ENCODE measurements at places on chromosomes 12 and 14. TPM values are rescaled to one million over a fixed set of nuclear protein-coding genes. Genes with fewer than 3 reads are reported as not detected.

- DNase-seq: no peak
Measured at GRCh38 chr12:27185234-27186021, 58.7 kb upstream of the STK38L start.

DNA sequence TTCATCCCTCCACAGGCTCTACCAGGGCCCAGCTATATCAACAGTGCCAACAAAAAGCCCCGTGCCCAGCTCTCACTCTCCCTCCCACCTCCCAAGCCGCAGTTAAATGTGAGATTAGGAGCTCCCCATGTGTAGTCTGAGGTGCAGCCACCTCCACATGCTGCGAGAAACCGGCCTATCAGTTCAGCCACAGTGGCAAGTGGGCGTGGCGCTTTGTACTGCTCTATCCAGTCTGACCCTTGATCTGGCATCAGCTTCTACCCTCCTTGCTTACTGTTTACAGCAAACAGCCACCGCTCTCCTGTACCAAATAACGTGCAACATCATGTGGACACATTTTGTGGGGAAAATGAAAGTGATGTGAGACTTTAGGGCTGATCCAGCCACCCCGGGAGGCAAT lies 1.7 kb downstream of the PLEK2 start:
- DNase-seq: no peak

DNA sequence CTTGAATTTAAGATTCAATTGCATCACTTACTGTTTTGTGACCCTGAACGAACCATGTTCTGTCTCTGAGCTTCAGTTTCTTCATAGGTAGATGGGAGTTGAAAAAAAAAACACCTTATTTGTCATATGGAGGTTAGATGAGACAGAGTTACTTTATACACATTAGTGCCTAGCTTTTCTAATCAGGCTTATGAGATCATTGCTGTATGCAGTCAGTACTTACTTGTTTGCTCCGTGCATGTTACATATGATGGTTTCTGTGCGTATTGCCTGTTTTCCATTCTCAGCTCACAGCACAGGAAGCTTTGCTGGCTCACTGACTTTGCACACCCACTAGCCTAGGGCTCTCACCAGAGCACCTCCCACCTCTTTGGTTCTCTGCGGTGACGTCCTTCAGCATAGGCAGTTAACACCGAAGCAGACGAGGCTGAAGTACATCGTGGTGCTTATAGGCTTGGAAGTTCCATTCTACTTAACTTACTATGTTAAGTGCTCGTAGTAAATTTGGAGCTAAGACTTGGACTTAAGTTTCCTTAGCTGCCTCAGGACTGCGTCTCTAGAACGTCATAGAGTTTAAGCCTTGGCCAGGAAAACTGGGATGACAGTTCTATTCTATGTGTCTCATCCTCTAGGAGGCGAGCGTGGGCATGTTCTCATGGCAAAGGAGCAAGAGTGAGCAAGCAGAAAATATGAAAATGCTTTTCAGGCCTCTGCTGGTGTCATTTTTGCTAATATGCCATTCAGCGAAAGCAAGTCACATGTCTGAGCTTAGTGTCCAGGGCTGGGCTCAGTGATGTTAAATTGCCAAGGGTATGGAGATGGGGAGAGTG lies 57.3 kb downstream of the NRXN3 start:
- DNase-seq: no peak

- DNase-seq: no peak
Measured at GRCh38 chr14:20413744-20414082, 412 bp upstream of the TEP1 start.

GRCh38 chr14:59634617-59635016 lies 58.0 kb upstream of the CCDC175 start:
- no peak for DNase-seq

- no peak for DNase-seq
Measured at GRCh38 chr14:105050551-105050897, 14.7 kb downstream of the GPR132 start.

DNA sequence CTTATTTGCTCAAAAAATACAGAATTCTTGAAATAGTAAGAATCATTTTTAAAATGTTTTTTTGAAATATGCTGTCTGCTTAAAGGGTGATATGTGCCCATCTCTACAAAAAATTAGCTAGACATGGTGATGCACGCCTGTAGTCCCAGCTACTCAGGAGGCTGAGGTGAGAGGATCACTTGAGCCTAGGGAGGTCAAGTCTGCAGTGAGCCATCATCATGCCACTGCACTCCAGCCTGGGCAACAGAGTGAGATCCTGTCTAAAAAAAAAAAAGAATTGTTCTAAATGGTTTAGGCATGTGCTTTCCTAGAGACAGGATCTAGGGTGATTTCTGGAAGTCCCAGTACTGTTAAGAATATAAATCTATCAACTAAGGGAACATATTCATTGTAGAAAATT lies 75.6 kb upstream of the HECTD1 start:
- DNase-seq: no peak

GRCh38 chr14:20631880-20632389 lies 9.6 kb downstream of the OR6S1 start:
- no peak for DNase-seq

DNA sequence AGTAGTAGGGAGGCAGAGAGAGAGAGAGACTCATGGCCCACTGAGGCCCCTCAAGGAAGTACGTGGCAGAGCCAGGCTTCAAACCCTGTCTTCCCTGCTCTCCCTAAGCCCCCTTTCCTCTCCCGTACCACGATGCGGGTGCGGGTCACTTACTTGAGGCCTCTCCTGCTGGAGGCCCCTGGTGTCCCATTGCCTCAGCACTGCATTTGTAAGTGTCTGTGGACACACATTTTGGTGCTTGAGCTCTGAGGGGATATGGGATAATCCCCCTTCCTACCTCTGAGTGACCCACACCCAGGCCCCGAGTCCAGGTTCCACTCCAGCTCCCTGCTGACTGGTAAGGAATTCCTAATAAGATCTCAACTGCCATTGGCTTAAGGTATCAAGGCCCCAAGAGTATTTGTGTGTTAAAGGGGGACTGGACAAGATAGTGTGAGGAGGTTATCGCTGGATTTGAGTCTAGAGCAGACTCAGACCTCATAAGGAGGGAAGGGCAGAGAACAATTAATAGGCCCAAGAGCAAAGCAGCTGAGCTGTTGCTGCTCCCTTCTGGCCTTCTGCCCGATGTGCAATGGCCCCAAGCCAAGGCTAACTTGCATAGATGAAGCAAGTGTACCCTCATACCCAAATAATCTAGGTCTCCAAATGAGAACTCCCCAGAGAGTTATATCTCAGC lies 71.9 kb downstream of the CRACR2A start:
- no peak for DNase-seq

DNA sequence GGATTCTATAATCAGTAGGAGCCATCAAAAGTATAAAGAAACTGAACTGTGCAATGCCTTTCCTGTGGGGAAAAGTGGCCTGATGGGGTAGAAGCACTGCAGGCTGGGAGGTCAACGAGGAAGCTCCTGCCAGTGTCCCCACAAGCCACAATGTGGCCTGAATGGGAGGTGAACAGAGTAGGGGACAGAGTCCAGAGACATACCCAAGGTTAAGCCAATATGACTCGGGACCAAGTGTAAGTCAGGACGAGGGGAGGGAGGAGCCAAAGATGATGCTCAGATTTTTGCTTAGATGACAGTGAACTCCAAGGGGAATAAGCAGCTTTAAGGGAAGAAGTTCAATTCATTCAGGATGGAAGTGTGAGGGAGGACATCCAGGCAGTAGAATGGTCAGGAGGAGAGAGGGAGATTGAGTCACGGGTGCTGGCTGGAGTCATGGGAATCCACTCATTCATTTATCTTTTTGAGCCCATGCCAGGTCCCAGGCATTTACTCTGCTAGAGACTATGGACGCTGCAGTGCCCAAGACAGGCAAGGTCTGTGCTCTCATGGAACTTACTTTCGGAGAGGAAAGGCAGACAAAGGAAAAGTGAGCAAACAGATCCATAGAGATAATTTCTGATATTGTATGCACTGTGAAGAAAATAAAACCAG lies 29.1 kb downstream of the DPF3 start:
- DNase-seq: no peak

GRCh38 chr14:25006961-25007795 lies 42.8 kb downstream of the STXBP6 start:
- no peak for DNase-seq

DNA sequence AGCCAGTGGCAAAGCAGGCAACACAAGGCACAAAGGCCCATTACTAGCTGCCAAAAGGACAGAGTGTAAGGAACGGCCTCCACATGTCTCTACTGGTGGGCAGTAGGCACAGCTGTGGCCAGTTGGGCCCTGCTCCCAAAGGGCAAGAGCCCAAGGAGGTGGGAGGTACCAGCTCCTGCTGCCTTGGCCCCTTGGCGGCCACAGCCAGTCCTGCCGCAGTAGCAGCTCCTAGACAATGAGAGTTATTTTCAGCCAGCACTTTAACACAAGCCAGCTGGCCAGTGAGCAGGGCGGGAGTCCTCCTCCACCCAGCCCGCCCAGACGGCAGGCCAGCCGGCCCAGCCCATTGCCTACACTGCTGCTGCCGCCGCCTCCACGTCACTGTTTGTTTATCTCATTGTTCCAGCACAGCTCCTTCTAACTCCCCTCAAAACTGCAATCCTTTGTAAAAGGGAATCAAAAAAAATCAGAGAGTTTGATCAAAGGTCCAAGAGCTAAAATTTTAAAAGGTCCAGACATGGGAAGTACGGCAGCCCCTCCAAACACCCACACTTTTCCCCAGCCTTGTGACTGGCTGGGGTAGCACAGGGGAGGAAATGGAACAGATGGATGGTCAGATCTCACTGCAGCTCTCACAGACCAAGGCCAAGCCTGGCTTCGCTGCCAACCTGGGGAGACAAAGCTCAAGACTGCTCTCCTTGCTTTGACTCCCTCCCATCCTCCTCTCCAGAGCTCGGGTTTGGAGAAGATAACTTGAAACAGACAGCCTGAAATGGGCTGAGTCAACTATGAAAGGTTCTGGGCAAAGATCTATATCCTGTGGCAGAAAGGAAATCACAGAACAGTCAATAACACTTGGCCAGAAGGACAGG lies 33.5 kb downstream of the FMNL3 start:
- no peak for DNase-seq

DNA sequence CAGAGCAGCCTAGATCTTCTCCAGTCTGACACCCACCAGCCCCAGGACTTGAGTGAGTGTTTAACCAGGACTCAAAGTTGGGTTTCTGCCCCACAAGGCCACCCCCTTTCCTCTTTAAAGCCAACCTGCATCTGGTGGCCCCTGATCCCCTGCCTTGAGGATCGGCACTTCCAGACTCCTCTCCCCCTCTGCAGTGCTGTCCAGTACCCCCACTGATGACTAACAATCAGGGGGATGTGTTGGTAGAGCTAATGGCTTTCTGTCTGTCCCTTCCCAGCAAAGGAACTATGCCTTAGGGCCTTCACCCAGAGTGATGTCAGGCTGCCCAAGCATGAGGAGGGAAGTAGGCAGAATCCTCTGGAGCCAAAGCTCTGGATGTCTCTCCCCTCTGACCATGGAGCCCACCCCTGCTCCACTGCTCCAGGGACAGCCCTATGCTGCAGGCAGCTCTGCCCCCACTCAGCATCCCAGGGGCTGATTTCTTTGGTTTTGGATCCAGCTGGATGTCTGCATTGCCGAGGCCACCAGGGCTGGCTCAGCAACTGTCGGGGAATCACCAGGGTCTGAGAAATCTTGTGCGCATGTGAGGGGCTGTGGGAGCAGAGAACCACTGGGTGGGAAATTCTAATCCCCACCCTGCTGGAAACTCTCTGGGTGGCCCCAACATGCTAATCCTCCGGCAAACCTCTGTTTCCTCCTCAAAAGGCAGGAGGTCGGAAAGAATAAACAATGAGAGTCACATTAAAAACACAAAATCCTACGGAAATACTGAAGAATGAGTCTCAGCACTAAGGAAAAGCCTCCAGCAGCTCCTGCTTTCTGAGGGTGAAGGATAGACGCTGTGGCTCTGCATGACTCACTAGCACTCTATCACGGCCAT lies 42.9 kb downstream of the DAD1 start:
- no peak for DNase-seq

- DNase-seq: peak; percentile 97
Measured at GRCh38 chr12:52191841-52192791, at the start of gene KRT80. Gene KRT80 (minus strand): TSS chr12:52192014. CDS start chr12:52191902, 112 bp downstream.

DNA sequence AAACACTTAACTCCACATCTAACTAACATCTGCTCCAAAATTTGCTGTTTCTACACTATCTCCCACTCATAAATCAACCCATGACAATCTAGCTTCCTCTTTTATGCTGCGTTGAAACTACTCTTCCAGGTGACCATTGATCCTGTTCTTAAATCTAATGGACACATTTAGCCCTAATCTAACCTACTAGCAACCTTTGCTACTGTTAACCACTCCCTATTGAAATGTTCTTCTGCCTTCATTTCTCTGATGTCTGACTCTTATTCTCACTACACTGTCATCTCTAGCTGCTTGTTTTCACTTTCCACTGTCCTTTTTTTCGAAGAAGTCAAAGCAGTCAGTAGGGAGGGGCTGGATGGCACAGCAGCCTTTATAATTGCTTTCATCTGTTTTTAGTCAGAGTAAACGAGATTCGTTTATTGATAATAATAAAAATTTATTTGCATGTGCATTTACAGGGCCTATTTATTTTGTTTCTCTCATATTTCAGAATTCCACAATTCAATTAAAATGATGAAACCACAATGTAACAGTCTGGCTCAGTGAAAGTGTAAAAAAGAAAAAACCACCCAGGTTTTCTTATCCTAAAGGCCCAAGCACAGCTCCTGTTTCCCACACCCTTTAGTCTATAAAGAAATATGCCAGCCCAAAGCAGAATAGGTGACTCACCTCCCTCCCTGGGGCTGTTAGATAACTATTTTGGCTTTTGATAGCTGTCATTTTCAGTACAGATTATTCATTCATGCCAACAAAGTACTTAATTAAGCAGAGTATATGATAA lies 44.9 kb downstream of the ATP2B1 start:
- DNase-seq: no peak

- DNase-seq: no peak
Measured at GRCh38 chr12:64671681-64672080, 61.4 kb downstream of the RASSF3 start.

DNA sequence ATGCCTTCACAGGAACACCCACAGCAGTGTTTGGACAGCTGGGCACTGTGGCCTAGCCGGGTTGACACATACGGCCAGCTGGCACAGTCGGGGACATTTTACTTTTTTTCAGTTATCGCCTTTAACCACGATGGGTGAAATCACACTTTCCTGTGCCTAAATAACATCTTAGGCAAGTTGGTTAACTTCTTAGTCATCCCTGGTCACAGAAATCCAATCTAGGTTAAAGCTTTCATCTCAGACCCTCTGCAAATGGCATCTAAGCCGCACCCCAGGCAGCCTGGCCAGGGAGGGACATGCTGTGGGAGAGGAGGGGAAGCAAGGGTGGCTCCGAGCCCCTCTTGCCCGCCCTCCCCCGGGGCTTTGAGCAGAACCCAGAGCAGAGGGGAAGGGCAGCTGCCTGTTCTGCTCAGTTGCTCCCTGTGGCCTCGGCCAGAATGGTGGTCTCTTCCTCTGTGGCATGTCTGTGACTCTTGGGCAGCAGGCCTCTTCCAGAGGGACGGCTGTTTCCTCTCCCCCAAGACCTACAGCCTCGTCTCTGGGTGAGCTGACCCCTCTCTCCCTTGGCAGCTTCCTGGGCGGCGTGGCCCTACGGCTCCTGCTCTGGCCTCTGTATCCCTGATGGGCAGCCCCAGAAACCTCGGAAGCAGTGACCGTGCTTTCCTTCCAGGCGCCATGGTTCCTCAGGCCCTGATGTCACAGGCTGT lies 85.4 kb upstream of the DYNC1H1 start:
- DNase-seq: no peak

Gene NTF3
- total RNA-seq: not detected

Gene GLT1D1
- not detected for total RNA-seq

Gene KCNH3
- total RNA-seq: not detected

Gene GPR65
- not detected for total RNA-seq

Gene TTC9
- total RNA-seq: 0.76 TPM

Gene LRIG3
- total RNA-seq: 19.9 TPM

Gene KRT73
- not detected for total RNA-seq
